ENCODE measurements at places on chromosomes 3 and 15.

- no peak for DNase-seq
Observed at GRCh38 chr3:52190294-52191074, 7.5 kb upstream of the ALAS1 start.

DNA sequence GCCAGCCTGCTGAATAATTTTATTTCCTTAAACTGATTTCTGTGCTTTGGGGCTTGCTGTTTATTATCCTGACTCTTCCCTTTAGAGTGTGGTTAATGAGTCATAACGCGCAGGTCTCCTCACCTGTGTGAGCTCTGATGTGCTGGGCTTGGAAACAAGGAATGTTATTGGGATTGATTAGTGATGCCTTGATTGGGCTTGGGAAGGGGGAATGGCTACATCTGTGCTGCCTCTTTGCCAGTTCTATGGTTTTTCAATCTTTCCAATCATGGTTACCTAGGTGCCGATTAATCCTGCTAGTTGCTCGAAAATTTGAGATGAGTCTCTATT, 161.0 kb downstream of the THSD4 start:
- DNase-seq = no peak

GRCh38 chr3:107992976-107993684, 97.7 kb downstream of the CD47 start:
- peak; percentile 31 for DNase-seq

DNA sequence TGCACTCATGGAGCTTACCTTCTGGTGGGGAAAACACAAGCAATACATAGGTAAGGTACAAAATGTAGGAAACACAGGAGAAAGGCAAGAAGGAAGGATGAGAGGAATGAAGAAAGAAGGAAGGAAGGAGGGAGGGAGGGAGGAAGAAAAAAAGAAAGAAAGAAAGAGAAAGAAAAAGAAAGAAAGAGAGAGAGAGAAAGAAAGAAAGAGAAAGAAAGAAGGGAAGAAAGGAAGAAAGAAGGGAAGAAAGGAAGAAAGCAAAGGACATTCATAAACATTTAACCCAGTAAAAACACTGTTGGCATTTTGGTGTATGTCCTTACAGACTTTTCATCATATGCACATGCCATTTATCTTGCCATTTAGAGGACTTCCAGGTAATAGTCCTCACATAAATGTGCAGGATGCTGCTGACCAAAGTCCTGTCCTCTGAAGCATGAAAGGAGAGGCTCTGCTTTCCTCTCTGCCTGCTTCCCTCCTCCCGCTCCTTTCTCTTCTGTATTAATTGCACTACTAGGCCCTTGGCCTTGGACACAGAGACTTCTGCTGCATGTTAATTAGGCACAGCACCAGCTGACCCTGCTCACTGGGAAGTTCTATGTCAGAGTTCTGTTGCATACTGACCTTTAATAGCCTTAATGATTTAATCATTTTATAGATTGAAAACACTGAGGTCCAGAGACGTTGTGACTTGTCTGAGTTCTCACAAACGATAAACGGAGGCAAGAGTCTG, 29.7 kb upstream of the NDUFB4 start:
- DNase-seq = no peak

DNA sequence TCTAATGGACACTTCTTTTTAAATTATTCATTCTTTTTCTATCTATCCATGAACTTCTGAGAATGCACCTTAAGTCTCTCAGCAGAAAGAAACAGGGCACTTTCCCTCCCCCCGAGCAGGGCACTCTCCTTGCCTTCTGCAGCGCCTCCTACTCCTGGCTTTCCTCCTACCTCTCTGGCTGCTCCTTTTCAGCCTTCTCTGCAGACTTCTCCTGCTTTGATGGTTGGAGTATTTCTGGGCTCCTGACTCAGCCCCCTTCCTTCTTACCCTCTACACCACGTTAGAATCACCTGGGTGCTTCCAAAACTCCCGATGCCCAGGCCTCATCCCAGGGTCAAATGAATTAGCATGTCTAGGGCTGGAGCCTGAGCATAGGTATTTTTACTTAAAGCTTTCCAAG, 3.4 kb downstream of the SCN5A start:
- no peak for DNase-seq

- DNase-seq = no peak
Observed at GRCh38 chr3:113551820-113552219, 19.5 kb downstream of the SIDT1 start.
